NCI-H774 (cell line): ENCODE measurements at places on chromosomes 7 and 10.

GRCh38 chr10:97361537-97361901, 27.0 kb upstream of the FRAT2 start:
- DNase-seq, result no peak

DNA sequence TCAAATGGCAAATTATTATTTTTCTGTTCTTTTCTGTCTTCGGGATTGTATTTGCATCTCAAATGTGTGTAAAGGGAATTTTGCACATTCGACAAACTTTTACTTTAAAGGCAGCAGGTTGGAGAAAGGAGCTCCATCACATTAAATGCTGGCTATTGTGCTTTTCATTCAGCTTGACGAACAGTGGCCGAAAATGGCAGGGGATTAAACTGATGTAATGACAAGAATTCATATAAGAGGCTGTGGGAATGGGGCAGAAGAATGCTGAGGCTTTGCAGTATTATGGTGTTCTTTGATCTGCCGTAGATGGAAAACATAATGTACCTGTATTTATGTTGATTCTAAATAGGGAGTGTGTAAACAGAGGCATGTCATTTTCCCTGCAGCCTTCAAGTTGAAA, 376.0 kb downstream of the LRMDA start:
- DNase-seq, result no peak

GRCh38 chr7:11345621-11346020, 371.9 kb downstream of the PHF14 start:
- DNase-seq, result no peak

GRCh38 chr7:151366166-151366879, 24.7 kb downstream of the NUB1 start:
- no peak for DNase-seq

DNA sequence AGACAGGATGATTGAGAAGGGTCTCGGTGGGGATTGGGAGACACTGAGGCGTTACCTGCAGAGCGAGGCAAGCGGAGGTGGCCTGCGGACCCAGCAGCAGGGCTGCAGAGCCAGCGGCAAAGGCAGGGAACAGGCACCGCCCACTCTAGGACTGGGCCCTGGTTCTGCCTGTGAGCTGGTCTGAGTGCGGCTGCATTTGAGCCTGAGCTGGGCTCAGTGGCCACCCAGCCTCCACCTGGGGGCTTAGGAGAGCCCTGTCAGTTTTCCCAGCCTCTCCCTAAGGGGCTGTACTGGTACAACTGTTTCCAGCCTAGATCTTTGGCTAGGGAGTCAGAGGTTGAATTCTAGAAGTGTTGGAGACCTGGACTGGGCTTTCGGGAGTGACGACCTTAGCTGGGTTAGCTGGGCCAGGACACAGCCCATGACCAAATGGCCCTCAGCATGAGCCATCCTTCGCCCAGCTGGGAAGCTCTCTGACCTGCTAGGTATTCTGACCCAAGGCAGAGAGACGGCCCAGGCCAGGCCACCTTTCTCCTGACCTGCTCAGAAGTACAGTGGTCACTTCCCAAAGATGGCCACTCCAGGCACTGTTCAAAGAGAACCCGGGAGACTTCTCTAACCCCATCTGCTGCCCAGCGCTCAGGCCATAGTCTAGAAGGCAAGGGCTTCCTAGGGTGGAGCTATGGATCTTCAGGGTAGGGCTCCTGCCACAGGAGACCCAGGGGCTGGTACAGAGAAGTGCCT, 64.9 kb downstream of the PAX2 start:
- no peak for DNase-seq

GRCh38 chr7:137269240-137269639, 74.3 kb downstream of the PTN start:
- DNase-seq, result no peak

GRCh38 chr7:124106575-124106974, 73.7 kb upstream of the TMEM229A start:
- DNase-seq, result no peak

GRCh38 chr7:130148561-130148960, 56.6 kb downstream of the TMEM209 start:
- no peak for DNase-seq

DNA sequence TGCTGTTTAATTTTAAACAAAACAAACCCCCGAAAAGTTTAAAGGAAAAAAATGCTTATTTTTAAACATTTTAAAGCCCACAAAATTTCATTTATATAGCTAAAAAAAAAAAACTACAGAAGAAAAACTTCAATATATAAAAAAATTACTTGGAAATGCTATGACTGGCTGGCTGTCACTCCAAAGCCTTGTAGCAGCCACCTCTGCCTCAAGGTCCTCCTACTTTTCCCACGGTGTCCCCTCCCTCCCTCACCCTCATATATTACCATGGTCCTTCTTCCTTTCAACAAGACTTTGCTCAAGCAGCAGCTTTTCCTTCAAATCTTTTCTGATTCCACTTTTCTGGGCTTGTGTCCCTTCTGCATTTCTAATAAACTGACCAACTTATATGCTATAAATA, 122.0 kb downstream of the TPK1 start:
- no peak for DNase-seq

DNA sequence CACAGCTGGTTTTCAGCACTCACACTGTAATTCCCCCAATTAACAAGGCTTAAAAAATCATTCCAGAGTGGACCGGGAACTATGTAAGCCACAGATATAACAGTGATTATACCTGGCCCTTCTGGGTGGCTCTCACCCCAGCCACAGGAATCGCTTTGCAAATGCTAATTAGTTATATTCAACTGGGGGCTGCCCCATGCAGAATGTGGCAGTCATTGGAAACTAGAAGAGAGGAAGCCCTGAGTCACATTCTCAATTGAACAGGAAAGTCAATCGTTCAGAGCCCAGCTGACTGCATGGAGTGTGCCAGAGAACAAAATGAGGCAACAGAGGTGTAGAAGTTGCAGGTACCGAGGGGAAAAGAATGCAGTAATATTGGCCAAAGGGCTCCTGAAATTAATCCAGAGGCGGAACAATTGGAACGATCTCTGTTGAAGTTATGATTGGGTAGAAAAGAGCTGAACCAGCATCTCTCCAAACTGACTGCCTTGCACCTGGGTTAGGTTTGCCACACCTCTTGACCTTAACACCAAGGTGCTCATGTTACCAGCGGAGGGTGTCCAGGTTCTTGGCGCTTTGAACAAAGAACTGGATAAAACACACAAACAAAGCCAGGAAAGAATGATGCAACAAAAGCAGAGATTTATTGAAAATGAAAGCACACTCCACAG, 909.7 kb upstream of the AUTS2 start:
- DNase-seq, result peak; percentile 17

DNA sequence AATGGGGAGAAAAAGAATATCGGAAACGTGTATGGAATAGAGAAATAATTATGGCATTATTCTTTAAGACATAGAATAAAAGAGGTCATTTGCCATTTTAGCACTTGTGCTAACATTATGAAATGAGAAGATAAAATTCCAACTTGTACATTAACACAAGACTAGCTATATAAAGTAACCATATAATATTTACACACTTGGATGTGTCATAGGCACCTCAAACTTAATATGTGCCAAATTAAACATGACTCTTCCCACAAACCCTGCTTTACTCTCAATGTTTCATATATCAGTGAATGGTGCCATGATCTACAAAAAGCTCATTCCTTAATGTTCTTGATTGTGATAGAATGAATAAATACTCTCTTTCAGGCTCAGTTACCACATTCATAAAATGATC, 4.1 kb upstream of the MINDY3 start:
- no peak for DNase-seq

DNA sequence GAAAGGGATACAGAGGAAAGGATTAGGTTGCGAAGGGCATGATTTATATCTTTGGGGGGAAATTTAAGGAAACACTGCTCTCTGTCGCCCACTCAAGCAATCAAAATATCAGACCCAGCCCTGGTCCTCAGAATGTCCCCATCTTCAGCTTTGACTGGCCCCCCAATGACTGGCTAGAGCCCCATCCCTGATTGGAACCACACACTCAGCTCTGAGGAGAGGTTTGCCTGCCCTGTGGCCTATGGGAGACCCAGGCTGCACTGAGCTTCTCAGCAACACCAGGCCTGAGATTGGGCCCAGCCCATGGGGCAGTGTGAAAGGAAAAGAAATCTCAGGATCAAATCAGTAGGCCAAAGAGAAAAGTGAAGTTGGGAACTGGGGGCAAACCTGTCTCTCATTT, 69.5 kb downstream of the ADCYAP1R1 start:
- DNase-seq, result no peak
